ENCODE measurements at places on chromosomes 7 and 10.

DNA sequence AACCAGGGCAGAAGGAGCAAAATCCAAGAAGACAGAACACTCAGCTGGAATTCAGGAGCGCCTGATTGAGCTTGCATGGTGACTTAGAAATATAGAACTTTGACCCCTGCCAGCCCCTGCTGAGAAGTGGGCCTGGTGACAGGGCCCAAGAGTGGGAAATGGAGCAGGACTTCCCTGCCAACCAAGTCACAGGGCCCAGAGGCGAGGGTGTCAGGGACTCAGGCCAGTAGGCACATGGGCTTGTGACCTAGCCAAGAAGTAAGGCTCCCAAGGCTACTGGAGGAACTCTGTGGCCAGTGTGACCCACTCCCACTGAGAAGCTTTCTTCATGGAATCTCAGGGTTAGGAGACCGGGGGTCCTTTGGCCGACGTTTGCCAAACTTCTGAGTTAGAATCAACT, 31.9 kb downstream of the LRRC20 start:
- no peak for DNase-seq

GRCh38 chr10:113126229-113127201, 176.5 kb downstream of the TCF7L2 start:
- peak; percentile 52 for DNase-seq

- no peak for DNase-seq
Measured at GRCh38 chr7:159115601-159116501, 28.8 kb downstream of the VIPR2 start.

DNA sequence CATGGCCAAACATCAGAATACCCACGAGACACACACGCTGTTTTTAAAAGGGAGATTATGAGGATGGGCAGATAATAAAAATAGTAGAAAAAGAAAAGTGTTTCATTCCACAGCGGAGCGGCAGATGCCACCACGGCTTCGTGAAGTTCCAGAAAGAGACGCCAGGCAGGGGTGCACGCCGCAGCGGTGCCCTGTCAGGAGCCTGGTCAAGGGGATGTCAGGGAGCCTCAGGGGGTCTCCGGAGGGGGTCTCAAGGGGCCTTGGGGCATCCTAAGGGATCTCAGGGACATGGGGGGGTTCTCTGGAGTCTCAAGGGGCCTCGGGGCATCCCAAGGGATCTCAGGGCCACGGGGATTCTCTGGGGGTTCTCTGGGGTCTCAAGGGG, 253.4 kb downstream of the ZMYND11 start:
- no peak for DNase-seq

DNA sequence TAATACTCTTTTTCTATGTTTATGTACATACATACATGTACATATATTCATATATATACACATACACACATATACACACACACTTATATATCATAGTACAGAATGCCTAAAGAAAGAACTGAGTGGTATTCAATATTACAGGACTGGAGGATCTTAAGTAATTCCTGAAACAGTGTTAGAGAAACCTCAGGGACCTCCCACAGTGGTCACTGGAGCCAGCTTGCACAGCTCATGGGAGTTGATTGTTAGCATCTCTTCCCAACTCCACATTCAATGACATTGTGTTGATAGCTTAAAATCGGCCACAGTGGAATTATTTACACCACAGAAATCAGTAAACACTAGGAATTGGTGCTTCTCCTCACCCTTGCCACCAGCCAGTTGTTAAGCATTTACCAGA, 6.0 kb downstream of the LRRC17 start:
- DNase-seq: no peak

- DNase-seq: no peak
Measured at GRCh38 chr10:93701866-93702209, 554 bp downstream of the FRA10AC1 start.
